AG09309 (cell line): ENCODE measurements at places on chromosomes 6 and 20.
A peak's percentile ranks its signal among the peaks of the same experiment; 100 is the strongest.

DNA sequence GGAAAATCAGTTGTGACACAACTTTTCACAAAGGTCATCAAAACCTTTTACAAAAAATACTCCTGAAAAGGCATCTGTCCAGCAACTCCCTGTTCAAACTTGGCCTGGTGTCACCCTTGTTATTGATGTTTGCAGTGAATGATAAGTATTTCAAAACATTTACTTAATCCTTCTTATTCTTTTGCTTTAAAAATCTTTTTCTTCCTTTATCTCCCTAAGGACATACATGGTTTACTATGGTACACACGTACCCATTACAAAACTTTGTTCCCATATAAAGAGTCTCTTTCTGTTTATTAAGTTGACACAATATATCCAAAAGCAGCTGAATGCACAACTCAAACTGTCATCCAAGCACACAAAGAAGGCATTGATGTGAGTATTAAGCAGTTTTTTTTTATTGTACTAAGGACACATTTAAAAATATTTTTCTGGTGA lies 17.5 kb downstream of the GSTA2 start:
- DNase-seq, result no peak

- DNase-seq, result peak; percentile 88
Observed at GRCh38 chr6:37077905-37078296, 72.4 kb downstream of the FGD2 start.

DNA sequence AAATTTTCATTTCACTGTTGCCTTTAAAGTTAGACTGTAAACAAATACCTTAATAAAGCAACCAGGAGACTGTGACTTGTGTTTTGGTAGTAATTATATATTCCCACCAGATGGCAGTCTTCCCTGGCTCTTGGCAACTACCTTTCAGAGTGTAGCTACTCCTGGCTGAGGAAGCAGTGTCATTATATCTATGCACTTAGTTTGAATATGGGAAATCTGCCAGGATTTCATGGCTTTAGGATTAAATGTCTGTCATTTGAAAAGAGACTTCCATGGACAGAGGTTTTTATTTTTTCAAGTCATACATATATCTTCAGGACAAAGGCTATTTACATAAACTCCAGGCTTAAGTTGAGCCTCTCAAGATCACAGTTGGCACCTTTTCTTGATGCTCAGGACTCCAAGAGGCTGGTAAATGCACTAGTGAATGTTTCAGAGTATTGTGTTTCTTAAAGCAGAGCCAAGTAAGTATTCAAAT lies 160.1 kb downstream of the C6orf58 start:
- DNase-seq, result peak; percentile 33

DNA sequence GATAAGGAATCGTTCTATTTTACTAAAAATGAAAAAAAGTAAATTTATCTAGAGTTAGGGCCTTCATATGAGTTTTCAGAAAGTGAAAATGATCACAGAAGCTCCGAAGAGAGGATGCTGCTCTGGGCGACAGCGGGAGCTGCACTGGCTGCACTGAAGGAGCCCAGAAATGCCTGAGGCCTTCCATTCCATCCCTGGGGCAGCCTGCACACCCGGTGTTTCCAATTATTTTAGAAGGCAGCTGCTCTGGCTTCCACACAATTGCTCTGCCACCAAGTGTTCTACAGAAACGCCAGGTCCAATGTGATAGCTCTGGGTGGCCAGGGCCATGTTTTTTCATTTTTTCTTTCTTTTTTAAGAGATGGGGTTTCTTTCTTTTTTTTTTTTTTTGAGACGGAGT lies 3.6 kb downstream of the DTNBP1 start:
- DNase-seq, result no peak
